Endothelial cell (in vitro differentiated cells): ENCODE measurements at places on chromosomes 11 and 22. TPM values are rescaled to one million over a fixed set of nuclear protein-coding genes. Genes with fewer than 3 reads are reported as not detected.

ISX gene
- not detected for total RNA-seq

CRYBB1 gene
- 9.5 TPM for total RNA-seq

DDI1 gene
- total RNA-seq: not detected

IFT27 gene
- total RNA-seq: 51.1 TPM

KRTAP5-1 gene
- not detected for total RNA-seq

NPTXR gene
- total RNA-seq: 0.62 TPM

MICALL1 gene
- total RNA-seq: 124 TPM

DNA sequence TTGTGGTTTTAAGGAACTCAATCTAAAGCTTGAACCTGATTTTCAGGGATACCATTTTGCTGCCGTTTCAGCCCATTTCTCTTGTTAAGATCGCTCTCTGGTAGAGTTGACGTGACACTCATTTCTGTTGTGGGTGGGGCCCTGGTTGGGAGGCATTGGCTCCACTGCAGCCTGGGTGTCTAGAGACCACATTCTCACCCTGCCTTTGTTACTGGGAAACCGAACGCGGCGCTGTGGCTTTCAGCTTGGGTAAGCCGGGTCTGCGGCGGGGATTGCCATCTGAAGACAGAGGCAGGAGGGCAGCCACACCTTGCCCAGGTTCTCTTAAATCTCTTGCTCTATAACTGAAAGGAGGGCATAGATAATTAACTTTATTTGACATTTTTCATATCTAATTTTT lies 3.2 kb downstream of the EHF start:
- DNase-seq: no peak

DNA sequence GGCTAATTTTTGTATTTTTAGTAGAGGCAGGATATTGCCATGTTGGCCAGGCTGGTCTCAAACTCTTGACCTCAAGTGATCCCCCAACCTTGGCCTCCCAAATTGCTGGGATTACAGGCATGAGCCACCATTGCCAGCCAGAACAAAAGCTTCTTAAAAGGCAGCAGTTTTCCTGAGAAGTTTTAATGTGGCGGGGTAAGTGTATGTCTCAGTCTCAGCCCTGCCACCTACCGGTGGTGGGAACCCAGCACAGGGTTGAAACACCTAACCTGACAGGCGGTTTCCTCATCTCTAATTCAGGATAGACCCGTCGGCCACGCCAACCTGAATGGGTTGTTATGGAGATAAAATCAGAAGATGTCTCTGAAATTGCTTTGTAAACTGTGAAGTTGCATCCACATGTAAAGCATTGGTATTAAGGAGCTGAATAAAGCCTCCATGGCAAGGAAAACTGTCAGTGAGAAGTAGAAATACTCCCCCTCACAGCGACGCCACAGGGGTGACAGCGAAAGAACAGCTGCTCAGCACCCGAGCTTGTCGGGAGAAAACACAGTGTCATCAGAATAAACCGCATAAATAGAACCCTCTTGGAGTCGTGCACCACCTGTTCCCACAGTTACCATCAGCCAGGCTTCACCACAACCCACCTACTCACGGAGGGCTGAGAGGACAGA lies 165.9 kb upstream of the NCAM1 start:
- DNase-seq: peak; percentile 63

- no peak for DNase-seq
Observed at GRCh38 chr11:2142762-2143202, 3.6 kb upstream of the IGF2 start.

DNA sequence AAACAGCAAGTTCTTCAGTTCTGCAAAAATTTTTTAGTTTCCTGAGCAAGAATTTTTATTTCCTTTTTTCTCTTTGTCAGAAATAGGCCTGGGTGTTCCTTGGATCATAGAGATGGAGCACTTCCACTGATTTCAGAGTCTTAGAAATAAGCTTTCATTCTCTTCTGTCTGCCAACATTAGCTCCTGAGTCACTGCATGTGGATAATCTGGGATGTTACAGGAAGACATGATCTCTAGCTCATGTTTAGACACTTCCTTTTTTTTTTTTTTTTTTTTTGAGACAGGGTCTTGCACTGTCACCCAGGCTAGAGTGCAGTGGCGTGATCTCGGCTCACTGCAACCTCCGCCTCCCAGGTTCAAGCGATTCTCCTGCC lies 13.2 kb upstream of the TMEM218 start:
- no peak for DNase-seq

GRCh38 chr11:33913991-33914390 lies 22.1 kb upstream of the LMO2 start:
- no peak for DNase-seq

- DNase-seq: no peak
Observed at GRCh38 chr11:120280600-120281051, 40.7 kb downstream of the POU2F3 start.

DNA sequence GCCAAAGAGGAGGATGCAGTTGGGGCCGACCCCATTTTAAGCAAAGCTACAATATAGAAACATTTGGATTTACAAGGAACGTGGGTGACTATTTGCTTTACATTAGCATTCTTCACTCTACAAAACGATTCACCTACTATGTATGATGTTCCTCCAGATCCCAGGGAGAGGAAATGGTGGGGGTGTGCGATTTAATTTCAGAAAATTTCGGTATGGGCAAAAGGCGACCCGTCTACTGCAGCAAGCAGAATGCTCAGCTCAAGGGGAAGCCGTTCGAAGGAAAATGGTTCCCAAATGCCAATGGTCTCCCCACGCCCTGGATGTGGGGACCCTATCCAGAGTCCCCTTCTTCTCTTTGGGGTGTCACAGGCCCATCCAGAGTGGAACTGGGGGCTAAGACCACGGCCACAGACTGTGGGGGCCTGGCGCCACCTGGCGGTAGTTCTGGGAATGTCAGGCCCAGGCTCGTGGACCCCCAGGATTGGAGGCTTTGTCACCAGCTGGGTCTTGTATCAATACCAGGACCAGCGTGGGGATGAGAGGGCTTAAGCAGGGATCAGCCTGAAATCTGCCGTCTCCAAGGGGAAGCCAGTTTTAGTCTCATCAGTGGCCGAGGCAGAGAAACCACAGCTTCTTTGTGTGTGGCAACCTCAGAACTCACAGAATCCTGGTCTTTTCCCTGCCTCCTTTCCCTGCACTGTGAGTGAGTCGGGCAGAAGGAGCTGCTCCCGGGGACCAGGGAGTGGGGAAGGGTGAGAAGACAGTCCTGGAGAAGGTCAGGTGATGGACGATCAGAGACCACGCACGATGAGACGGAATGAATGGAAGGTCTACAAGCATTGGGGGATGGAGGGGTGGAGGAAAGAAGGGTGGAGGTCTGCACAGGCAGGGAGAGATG lies 8.4 kb downstream of the LRRC10B start:
- peak; percentile 73 for DNase-seq

- DNase-seq: no peak
Observed at GRCh38 chr11:119626197-119626841, 102.7 kb downstream of the NECTIN1 start.

DNA sequence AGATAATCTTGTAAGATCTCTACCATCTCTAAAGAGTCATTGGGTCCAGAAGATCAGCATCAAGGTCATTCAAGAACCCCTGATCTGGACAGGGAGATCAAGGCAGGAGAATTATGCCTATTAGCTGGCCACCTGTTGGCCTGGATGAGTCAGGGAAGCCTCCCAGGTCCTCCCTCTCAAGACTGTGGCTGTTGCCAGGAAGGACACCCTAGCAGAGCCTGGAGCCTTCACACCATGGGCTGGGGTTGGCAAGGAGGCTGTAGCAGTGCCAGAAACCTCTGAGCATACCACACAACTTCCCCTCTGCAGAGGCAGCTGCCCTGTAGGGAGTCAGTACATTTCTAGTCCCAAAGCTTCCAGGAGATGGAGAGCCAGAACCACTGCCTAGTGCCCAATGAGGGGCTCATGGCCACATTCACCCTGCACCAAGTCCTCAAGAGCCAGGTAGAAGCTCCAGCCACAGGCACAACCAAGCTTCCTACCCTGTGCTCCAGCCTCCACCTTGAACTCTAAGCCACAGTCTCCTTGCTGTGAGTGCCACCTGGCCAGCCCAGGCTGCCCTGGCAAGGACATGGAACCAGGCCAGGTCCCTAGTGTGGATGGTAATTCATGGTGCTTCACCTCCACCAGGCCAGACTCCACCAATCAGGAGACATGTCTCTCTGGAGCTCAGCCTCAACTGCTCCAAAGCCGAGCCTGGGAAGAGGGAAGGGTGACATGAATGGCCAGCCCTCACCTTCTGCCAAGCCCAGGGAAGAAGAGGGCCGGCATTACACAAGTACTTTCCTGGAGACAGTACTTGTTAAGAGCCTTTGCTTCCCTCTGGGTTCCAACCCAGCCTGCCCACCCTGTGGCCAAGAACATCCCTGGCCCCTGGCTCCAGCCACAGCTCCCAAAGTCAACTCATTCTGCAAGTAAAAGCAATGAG lies 124.3 kb downstream of the BUD13 start:
- no peak for DNase-seq

GRCh38 chr11:19777377-19778102 lies 64.9 kb downstream of the NAV2 start:
- no peak for DNase-seq

- no peak for DNase-seq
Observed at GRCh38 chr22:43174941-43175531, 11.9 kb downstream of the TTLL12 start.

DNA sequence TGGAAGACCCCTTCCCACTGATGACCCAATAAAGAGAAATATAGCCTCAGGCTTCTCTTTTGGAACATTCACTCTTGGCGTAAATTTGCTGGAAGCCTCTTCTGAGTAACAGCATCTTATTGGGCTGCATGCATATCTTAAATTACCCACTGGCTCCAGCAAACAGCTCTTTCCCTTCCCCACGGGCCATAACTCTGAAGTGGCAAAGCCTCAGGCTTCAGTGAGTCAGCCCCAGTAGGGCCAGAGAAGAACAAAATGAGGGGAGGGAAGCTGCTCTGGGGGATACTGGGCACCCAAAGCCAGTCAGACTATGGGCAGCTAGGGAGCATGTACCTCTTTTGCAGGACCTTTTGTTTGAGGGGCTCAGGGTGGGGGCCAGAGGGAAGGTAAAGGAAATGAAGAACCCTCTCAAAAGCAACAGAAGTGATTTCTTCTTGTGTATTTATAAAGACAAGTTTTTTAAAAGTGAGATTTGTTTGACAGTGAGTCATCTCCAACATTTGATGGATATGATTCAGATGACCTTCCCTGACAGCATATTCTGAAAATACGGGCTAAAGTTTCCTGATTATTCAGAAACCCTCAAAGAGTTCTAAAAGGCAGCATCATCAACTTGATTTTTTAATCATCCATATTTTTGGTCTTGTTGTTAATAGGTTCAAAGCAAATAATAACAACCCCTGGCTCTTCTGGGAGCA lies 203.4 kb downstream of the KIF18A start:
- no peak for DNase-seq

DNA sequence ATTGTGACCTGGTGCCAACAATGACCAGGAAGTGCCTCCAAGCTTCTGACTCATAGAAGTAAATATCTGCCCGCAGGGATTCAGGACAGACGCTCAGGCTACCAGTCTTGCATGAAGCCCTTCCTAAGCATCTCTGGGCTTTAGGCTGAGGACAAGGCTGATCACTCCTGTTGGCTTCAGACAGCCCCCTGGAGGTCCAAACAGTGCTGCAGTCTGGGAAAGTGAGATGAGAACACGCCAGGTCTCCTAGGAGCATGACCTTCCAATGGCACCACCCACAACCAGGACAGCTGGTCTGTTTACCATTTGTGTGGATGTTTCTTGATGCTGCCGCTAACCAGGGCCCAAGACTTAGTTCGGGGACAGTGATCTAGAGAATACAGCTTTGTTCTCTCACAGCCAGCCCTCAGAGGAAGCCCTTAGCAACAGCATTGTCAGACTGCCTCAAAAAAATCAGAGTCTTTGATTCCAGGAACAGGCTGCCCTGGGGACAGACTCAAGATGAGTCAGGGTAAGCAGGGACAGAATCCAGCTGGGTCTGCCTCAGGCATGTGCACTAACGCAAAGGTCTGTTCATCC lies 111.2 kb downstream of the ZNF280B start:
- DNase-seq: peak; percentile 21

DNA sequence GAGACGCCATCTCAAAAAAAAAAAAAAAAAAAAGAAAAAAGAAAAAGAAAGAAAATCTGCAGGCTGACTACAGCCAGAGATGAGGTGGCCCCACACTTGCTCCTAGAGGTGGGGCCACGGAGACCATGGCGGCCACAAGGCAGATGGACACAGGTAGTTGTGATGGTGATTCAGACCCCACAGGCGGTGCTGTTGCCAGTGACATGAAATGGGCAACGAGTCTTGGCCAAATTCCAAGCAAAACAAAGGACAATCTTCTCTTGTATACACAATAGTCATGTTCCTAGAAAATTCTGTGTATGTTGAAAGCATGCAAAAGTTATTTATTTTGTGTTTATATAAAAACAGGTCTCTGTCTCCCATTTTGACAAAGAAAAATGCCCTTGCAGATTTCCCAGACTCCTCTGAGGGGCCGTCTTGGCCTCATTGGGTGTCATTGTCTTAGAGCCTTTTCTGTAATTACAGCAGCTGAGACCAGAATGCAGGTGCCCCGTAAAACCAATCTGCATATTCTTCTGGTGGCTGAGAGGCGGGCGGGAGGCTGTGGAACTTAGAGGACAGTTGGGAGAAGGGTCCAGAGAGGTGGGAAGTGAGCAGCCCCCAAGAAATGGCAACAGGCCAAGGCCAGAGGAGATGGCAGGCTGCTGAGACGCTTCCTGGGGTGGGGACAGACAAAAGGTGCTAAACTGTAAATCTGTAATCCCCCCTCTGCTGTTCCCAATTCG lies 22.5 kb upstream of the DAGLA start:
- DNase-seq: no peak

DNA sequence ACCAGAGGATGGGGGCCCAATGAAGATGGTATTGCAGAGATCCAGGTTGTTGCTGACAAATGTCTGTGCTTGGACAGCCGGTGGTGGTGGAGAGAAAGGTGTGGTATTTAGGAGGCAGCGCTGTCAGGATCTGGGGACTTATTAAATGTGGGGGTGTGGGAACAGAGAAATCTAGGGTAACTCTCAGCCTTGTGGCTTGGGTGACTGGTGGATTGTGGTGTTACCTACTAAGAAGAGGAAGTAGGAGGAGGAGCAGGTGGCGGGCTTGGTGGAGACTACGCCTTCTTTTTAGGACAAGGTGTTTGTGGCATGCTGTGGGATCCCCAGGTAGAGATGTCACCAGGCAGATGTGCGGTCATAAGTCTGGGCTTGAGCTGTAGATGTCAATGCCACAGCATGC lies 144.0 kb downstream of the GRIK4 start:
- DNase-seq: no peak

DNA sequence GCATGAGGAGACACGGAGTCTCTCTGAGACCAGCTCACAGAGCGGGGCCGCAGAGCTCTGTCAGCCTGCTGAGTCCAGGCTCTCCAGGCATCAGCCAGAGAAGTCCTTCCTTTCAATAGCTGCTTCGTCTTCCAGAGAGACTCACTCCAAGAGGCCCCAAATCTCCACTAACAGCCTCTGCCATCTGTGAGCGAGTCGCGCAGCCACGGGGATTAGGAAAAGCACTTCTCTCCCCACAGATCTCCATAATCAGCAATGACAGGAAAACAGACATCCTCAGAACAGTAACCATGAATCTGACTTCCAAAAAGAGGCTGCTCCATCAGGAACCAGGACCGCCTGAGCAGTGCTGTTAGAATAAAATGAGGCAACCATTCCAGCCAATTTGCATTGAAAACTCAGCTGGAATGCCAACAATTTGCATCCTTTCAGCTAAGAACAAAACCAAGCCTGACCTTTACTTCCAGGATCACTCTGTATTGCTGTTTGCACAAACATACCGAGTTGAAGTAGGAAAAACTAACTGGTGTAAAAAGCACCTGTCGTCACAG lies 65.4 kb downstream of the SMCO4 start:
- DNase-seq: no peak

GRCh38 chr22:24968066-24968561 lies 15.6 kb downstream of the KIAA1671 start:
- DNase-seq: no peak
